Mucosa of descending colon (tissue), 3 donors: ENCODE measurements at places on chromosomes 2 and 18.
A peak's percentile ranks its signal among the peaks of the same experiment; 100 is the strongest.

GRCh38 chr2:1972422-1972821, 228.1 kb upstream of the PXDN start:
- DNase-seq, result no peak

DNA sequence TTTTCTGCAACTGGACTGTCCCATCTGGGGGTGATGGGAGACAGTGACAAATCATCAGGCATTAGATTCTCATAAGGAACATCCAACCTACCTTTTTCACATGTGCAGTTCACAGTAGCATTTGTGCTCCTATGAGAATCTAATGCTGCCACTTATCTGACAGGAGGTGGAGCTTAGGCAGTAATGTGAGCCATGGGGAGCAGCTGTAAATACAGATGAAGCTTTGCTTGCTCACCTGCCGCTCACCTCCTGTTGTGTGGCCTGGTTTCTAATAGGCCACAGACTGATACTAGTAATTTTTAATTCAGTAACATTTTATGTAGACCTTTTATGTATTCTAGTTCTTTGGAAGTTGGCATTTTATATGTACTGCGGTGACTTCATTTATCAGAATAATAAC, 180.1 kb upstream of the SPOPL start:
- DNase-seq, result no peak

DNA sequence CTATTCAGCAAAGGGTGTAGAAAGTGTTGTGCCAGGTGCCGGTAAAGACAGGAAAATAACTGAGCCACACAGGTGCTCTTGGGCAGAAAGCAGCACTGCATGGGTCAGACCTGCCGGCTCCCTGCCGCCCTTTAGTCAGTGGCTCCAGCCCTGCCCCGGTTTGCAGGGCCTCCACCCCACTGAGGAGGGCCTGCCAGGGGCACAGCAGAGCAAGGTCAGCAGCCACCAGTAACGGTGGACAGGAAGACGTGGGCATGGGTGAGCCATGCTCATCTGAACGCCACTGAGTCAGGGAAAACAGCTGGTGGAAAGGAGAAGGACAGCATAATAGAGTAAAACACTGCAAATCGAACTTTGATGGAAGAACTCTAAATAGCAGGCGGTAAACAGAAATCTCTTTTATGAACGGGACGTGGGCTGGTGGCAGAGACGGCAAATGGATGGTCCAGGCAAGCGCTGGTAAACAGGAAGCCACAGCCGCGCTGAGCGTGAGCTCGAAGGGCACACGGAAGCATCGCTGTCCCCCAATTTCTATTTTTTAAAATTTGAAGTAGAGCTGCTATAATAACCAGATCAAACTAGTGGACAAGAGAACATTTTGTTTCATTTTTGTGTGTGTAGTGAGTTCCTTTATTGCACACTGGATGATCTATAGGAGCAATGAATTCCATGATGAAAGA, 141.8 kb upstream of the ALKAL2 start:
- DNase-seq, result no peak

- no peak for DNase-seq
These were observed 76.6 kb downstream of the SMIM21 start for GRCh38 chr18:75350857-75351256.

GRCh38 chr2:162074928-162075688, 1.1 kb upstream of the DPP4 start:
- no peak for DNase-seq

- no peak for DNase-seq
These were observed 69.0 kb downstream of the TPO start for GRCh38 chr2:1482253-1482675.

DNA sequence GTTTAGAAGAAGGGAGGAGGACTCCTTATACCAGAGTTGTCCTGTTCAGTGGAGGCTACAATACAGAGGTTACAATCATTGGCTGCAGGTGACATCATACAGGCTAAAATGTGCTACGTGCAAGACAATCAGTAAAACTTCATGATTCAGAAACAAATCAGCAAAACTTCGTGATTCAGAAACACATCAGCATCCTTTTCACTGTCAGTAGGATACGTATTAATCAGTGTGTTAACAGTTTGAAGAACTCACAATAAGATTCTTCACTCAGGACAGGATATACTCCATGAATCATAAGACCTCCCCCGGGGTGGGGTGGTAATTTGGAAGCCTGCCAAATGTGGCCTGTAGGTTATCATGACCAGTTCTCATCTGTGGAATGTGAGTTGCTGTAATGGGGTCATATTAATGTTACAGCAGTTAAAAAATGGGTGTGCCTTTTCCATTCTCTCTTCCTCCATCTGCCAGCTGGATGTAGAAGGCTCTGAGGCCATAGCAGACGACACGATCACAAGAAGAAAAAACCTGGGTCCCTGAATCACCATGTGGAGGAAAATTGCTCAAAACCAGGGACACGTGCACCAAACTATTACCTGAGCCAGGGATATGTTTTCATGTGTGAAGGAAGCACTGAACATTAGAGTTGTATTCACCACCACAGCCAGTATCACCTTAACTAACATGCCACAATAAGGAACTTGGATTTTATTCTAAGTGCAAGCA, 134.8 kb upstream of the CREB1 start:
- DNase-seq, result no peak

GRCh38 chr2:2188941-2189340, 142.1 kb downstream of the MYT1L start:
- DNase-seq, result no peak

GRCh38 chr18:23872701-23873550, 141.6 kb upstream of the TTC39C start:
- DNase-seq, result peak; percentile 92

DNA sequence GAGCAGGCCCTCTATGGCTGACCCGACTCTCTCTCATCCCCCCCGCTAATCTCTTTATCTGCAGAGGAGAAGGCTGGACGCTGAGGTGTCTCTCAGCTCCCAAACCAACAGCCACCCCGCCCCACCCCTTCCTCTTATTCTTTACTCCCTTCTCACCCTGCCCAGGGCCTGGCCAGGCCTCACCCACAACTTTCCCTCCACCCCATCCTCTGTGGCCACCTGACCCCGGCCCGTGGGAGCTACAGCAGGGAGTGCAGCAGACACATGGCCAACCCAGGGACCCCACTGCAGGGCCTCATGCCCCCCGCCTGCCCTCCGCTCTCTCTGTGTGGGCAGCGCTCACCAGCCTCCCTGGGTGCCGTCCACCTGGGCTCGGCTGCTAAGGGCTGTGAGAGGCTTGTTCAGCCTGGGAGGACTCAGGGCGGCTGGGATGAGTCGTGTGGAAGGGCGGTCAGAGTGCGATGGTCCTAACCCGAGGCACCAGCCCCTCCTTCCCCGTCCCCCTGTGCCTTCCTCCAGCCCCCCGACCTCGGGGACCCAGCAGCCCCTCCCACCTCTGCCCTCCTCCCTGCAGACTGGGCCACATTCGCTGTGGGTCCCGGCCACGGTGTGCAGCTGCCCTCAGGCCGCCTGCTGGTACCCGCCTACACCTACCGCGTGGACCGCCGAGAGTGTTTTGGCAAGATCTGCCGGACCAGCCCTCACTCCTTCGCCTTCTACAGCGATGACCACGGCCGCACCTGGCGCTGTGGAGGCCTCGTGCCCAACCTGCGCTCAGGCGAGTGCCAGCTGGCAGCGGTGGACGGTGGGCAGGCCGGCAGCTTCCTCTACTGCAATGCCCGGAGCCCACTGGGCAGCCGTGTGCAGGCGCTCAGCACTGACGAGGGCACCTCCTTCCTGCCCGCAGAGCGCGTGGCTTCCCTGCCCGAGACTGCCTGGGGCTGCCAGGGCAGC, 6.8 kb downstream of the NEU4 start:
- peak; percentile 4 for DNase-seq

GRCh38 chr2:25310709-25310964, 31.1 kb downstream of the DNMT3A start:
- DNase-seq, result no peak

- DNase-seq, result no peak
These were observed 9.1 kb downstream of the ASAP2 start for GRCh38 chr2:9215680-9216079.

GRCh38 chr2:46547223-46548102, 68.1 kb downstream of the TMEM247 start:
- DNase-seq, result no peak

GRCh38 chr2:213816583-213816982, 532.3 kb downstream of the SPAG16 start:
- no peak for DNase-seq

- DNase-seq, result no peak
These were observed 130.0 kb upstream of the FN1 start for GRCh38 chr2:215565897-215566296.

DNA sequence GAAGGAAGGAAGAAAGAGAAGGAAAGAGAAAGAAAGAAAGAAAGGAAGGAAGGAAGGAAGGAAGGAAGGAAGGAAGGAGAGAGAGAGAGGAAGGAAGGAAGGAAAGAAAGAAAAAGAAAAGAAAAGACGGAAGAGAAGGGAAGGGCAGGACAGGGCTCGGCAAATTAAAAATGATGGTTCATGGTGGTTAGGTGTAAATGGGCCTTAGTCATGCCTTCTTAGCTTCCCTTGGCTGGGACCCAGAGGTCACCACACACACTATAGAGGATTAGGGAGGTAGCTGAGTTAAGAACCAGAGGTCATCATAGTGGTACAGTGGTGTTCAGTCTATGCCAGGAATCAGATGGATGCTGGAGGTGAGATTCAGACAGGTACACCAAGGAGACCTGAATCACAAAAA, 9.3 kb upstream of the ATL2 start:
- DNase-seq, result no peak

- DNase-seq, result no peak
These were observed 121.8 kb downstream of the NXPH2 start for GRCh38 chr2:138658187-138658894.

- no peak for DNase-seq
These were observed 169.3 kb downstream of the ACKR3 start for GRCh38 chr2:236738896-236739295.

GRCh38 chr18:13716916-13717315, 9.4 kb downstream of the FAM210A start:
- DNase-seq, result no peak

- no peak for DNase-seq
These were observed 5.2 kb downstream of the MYL12A start for GRCh38 chr18:3252843-3253242.

- DNase-seq, result no peak
These were observed 35.4 kb downstream of the INSIG2 start for GRCh38 chr2:118123561-118124232.

DNA sequence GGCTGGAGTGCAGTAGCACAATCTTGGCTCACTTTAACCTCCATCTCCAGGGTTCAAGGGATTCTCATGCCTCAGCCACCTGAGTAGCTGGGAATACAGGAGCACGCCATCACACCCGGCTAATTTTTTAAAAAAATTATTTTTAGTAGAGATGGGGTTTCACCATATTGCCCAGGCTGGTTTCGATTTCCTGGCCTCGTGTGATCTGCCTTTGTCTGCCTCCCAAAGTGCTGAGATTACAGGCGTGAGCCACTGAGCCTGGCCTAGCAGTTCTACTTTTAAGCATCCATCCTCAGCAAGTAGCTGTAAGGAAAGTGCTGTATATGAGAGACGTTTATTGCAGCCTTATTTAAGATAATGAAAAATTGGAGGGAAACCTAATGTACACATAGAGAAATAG, 79.7 kb downstream of the ZDBF2 start:
- DNase-seq, result no peak

- no peak for DNase-seq
These were observed 8.3 kb upstream of the MRPL33 start for GRCh38 chr2:27762951-27763906.

DNA sequence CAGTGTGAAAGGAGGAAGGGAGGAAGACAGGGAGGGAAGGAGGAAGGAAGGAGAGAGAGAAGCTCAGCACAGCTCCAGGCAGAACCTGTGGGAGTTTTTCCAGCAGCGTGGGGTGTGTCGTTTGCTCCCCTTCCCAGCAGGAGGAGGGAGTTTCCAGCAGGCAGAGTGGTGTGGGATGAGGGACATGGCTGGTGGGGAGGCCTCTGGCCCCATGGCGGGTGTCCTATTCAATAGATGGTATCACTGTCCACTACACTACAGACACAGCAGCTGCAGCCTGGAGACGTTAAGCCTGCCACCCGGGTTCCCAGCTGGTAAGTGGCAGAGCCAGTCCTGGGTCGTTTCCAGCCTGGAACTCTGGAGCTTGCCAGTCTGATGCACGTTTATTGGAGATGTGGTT, 44.7 kb downstream of the GLI2 start:
- DNase-seq, result no peak

- peak; percentile 92 for DNase-seq
These were observed 44.2 kb upstream of the DSC1 start for GRCh38 chr18:31206787-31207381.

DNA sequence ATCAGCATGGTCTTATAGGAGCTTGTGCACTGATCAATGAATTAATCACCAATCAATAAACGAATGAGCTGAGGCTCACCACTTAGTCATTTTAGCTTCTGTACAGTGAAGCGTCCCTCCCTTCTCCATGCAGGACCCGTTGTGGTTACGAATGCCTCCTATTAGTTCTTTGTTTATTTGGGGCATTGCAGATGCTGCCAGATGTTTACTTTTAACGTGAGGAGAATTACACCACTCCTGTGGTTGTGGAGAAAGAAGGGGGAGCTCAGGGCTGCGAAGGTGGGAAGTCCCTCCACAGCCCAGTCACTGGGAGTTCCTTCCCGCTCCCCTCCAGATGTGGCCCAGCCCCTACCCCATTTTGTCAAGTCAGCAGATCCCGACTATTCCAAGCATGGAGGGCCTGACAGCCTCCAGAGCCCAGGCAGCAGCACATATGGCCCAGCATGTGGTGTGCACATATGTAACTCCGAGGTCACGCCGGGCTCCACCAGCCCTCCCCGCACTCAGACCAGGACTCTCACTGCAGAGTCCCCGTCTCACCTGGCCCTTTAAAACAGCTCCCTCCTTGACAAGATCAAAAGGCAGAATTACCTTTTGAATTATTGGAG, 20.9 kb downstream of the PKDCC start:
- DNase-seq, result no peak

DNA sequence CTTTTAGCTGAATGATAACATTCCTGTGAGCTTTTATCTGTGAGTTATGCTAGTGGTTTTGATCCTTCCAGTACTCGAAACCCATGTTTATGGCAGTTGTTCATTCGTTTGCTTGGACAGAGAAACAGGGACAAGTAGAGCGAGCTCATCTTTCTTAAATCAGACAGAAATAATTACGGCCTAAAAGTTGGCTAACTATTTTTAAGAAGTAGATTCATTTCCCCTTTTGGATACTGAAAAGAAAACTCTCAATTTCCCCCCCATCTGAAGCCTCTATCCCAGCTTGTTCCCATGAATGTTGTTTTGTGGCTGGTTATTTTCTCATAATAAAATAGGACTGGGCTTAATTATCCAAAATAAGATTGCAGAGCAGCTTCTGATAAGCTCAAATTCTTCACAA, 67.1 kb downstream of the ANTXR1 start:
- DNase-seq, result no peak

- DNase-seq, result no peak
These were observed 5.7 kb downstream of the SLC40A1 start for GRCh38 chr2:189574793-189575475.
